ENCODE measurements at places on chromosomes 3 and 15. TPM values are rescaled to one million over a fixed set of nuclear protein-coding genes. Genes with fewer than 3 reads are reported as not detected.

DNA sequence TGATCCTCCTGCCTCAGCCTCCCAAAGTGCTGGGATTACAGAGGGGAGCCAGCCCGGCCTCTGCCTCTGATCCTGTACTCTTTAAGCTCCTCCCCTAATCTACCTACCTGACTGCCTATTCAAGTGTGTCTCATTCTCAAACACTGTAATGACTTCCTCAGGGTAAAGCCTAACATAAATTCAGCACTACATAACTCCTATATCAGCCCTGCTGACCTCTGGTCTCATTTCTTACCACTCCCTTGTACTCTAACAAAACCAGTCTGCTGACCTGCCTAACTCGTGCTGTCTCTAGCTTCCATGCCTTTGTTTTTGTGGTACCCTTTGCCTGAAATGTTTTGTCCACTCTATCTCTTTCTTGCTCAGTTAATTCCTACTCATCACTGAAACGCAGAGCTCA lies 172.1 kb upstream of the IL12A start:
- no peak for DNase-seq

GRCh38 chr15:22902046-22902445 lies 63.6 kb downstream of the NIPA2 start:
- no peak for DNase-seq

- DNase-seq = no peak
Measured at GRCh38 chr3:194275721-194276120, 75.4 kb downstream of the CPN2 start.

- no peak for DNase-seq
Measured at GRCh38 chr3:63304421-63304820, 26.3 kb downstream of the SYNPR start.

Gene RAB6B
- 23.6 TPM for polyA plus RNA-seq

Gene IMPG2
- 0.05 TPM for polyA plus RNA-seq

DNA sequence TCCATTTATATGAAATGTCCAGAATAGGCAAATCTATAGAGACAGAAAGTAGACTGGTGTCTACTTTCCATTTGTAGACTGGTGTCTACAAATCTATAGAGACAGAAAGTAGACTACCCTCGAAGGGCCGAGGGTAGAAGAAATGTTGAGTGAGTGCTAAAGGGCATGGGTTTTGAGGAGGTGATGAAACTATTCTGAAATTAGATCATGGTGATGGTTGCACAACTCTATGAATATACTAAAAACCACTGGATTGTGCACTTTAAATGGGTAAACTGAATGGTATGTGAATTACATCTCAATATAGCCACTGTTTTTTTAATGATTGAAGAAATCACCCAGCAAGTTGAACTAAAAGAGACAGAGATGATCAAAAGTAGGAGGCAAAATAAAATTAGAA lies 27.9 kb downstream of the TP53BP1 start:
- DNase-seq = no peak

Gene SRGAP3
- 2.6 TPM for polyA plus RNA-seq

GRCh38 chr3:133576169-133576568 lies 2.7 kb downstream of the CDV3 start:
- no peak for DNase-seq

DNA sequence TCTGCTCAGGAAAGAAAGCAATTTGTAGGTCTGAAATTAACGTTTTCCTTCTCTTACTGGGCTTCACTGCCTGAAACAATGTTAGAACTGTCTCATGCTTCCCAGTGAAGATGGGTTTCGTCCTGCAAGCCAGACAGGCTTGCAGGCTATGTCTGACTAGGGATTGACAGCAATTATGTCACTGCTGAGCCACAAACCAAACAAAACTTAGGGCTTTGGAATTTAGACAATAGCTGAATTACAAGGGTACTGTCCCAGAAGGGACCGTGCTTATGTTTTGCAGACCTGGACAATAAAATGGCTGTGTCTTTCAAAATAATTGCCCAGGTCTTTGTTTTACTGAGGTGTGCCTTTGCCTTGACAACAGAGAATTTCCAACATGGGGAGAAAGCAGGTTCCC lies 46.3 kb upstream of the CCDC80 start:
- no peak for DNase-seq

Gene NEK10
- polyA plus RNA-seq = 3.1 TPM

Gene DMXL2
- 9.1 TPM for polyA plus RNA-seq

DNA sequence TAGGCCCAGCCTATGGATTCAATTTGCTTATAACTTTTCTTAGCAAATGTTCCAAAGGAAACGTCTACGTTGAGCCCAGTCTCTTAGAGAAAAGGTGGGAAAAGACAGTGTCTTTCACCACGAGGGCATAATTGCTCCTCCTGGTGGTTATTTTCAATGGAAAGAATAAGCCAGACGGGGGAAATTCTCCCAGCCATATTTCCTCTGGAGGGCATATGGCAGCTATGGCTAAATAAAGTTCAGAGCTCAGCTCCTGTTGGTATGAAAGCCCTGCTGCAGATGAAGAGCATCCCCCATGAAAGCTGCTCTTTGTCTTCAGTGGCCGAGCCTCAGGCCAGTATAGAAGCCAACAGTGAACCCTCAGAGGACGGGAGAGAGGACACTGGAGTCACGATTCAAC lies 297.9 kb downstream of the RYR3 start:
- no peak for DNase-seq

DNA sequence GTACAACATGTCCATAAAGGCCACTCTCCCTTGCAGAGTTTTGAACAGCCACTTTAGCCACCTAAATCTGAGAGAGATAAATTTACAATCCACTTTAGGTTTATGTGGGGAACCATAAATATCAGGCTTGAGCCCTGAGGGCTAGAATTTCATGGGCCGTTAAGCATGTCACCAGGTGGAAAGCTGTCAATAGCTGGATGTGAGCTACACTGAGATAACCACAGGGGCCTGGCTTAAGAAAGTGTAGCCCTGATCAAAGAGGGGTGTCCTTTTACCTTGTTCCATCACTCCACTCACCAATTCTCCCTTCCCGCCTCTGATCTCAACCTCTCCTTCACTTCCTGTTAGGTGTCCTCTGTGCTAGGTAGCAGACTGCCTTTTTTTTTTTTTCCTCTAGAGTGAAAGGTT lies 172.8 kb upstream of the ICE2 start:
- DNase-seq = no peak

Gene FHIT
- 16.5 TPM for polyA plus RNA-seq

DNA sequence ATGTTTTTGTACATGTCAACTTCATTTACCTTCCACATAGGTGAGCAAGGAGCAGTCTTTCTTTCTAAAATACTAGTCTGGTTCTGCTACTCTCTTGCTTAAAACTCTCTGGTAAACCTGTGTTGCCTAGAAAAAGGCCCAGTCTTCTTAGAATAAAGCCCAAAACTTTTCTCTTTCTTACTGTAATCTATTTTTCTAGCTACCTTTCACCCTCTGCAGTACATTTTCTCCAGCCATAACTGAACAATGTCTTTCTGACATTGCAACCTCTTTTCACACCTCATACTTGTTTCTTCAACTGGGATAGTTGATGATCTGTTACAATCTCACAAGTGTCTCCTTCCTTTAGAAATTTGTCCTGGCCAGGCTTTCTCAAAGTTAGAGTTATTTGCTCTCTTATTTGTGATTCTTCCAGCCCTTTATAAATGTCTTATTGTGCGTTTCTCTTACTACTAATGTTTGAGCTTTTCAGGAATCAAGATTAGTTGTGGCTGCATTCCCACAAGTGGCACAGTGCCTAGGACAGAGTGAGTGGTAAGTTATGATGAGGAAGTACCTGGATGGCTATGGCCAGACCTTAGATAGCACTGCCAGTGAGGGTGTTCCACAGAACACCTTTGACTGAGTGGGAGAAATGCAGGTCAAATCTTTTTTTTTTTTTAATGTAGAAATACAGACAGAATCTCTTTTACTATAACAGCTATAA lies 313.4 kb upstream of the SATB1 start:
- no peak for DNase-seq

- no peak for DNase-seq
Measured at GRCh38 chr15:70547846-70548487, 215.4 kb downstream of the UACA start.

DNA sequence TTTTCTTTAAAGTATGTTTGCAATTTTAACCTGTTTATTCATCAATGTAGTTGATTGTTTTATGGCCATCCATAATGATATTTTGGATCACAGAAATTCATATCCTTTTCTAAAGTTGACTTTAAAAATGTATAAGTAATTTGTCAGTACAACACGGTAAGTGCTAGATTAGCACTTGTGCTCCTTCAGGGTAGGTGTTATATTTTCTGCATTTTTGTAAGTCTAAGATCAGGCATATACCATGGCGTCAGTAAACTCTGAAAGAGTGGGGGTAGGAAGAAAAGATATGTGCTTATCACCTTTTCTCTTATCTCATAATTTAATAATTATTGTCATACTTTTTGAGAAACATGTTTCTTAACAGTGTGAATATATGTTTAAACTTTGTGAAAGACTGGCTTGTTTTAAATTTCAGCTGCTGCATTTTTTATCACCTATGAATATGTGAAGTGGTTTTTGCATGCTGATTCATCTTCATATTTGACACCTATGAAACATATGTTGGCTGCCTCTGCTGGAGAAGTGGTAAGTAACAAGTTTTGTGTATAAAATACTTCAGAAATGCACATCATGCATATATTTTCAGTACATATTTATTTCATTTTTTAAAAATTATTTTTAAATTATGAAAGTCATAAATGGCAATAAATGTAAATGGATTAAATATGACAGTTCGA lies 22.1 kb downstream of the SLC25A26 start:
- no peak for DNase-seq

DNA sequence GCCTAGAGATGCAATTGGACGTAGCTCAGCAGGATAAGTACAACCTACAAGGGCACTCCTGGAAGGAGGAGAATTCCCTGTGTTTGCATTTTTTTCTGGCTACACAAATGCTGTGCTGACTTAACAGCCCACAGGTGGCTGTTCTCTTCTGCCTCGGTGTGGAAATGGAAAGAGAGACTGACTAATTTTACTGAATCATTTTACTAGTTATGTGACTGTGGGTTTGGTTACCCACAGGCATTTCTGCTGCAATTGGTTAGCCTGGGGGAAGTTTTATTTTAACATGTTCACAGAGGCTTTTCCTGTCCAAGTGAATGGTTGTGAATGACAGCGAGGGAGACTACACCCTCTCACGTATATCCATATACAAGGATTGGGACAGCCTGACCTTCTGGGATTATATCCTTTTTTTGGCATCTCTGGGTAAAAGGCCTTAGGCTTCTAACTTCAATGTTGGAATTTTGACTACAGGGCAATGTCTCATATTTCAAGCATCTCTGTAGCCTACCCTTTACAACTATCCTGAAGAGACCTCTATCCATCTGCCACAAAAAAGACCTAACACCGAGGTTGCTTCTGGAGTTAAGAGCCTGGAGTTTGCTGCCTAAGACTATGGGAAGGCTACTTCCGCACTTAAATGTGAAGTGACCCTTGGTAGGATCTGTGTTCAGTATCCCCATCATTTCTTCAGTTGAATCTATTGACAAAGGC lies 67.2 kb upstream of the TP63 start:
- no peak for DNase-seq

DNA sequence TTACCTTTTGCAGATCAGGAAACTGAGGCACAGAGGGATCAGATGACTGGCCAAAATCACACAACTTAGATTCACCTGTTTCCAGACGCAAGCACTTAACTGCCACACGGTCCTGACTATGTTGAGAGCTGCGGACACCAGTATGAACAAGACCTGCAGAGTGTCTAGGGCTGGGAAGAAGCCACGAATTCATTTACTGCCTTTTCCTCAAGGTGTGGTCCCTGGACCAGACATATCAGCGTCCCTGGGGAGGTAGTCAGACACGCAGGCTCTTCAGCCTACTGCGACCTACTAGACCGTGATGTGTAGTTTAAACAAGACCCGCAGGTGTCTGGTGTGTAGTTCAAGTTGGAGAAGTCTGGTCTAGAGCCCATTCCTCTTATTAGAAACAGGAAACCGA lies 541 bp upstream of the SLC6A11 start:
- no peak for DNase-seq

DNA sequence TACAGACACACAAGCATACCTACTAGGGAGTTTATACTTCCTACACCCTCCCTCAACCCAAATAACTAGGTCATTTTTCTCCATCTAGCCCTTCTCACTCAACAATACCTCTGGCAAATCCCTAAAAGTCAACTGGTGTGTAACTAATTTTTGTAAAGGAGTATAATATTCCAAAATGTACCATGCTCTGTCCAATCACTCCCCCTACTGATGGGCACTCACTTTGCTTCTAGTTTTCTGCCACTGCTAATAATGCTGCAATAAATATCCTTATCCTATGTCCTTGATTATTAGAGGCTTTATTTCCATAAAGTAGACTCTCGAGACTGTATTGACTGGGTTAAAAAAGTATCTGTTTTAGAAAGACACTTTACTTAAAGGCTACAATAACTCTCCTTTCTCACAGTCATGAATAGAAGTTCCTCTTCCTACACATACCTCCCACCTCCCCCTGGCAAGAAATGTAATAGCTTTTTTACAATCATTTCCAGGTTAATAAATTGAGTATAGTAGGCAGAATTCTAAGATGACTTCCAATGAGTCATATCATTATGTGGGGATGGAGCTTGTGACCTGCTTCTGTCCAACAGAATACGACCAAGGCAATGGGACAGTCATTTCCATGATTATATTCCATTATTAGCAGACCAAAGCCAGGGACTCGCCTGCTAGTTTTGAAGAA lies 30.0 kb downstream of the SHQ1 start:
- no peak for DNase-seq

DNA sequence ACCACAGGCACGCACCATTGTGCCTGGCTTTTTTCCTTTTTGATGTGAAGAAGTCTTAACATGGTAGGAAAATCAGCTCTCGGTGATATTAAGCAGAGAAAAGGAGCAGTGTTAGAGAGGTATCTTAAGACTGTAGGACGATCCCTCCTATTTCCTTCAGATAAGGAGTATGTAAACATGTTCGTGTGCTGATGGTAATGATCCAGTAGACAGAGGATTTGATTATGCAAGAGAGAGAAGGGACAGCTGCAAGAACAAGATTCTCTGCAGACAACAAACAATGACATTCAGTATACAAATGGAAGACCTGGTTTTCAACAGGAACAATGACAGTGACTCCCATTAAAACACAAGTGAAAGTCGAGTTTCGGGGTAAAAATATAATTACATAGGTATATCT lies 95.1 kb upstream of the MELTF start:
- no peak for DNase-seq

GRCh38 chr15:35603856-35604255 lies 57.9 kb upstream of the DPH6 start:
- DNase-seq = no peak

GRCh38 chr15:31296646-31297574 lies 29.7 kb upstream of the KLF13 start:
- DNase-seq = no peak

GRCh38 chr3:151404316-151404715 lies 19.8 kb upstream of the P2RY12 start:
- DNase-seq = no peak

Gene GNAT1
- not detected for polyA plus RNA-seq

Gene GAP43
- polyA plus RNA-seq = 0.84 TPM

GRCh38 chr15:33492434-33493052 lies 181.8 kb downstream of the RYR3 start:
- no peak for DNase-seq

DNA sequence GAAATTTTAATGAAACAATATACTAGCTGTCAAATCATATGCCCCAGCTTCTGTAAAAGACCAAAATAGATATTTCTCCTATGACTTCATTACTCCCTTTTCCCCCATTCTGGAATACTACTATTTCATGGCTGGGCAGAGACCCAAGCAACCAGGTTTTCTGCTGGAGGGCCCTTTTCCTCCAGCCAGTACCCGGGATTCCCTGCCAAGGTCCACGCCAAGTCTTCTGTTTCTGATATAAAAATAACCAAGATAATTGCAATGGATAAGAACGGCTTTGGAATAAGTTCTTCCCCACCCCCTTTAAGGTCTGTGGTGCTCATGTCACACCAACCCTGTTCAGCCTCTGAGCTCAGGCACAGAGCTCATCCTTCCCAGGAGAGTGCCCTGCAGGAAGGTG lies 17.2 kb upstream of the NMNAT3 start:
- DNase-seq = no peak

Measured in right cardiac atrium (tissue), 5 donors.